ENCODE measurements at places on chromosomes 5 and 9. TPM values are rescaled to one million over a fixed set of nuclear protein-coding genes. Genes with fewer than 3 reads are reported as not detected.

- DNase-seq = no peak
Observed at GRCh38 chr9:83477120-83477519, 61.1 kb downstream of the FRMD3 start.

DNA sequence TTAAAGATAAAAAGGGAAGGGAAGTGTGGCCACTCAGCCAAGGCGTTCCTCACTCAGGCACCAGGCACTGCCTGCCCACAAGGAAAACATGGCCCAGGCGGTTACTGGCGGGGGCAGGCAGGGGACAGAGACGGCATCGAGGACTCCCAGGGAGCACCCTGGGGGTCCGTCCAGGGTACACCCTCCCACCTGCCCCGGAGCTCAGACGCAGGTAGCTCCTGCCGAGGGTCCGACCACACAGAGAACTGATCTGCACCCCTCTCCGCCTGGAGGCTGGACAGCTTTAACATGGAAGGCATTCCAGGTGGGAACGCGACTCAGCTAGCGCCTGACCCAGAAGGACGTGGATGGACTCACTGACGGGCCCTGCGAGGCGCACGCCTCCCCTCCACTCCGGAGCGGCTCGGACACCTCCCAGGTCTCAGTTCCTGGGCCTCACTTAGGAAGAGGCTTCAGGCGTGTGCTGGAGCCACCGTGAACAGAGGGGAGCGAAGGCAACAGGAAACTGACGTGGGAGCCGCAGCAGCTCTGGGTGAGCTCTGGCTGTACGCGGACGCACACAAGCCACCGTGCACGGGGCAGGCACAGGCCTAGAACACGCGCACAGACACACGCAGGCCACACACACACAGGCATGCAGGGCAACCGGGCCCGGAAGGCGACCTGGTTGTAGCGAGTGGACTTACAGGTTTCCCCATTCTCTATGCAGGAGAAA lies 47.5 kb downstream of the NKD2 start:
- no peak for DNase-seq

GRCh38 chr9:104572612-104573011 lies 3.6 kb downstream of the OR13C8 start:
- DNase-seq = no peak

DNA sequence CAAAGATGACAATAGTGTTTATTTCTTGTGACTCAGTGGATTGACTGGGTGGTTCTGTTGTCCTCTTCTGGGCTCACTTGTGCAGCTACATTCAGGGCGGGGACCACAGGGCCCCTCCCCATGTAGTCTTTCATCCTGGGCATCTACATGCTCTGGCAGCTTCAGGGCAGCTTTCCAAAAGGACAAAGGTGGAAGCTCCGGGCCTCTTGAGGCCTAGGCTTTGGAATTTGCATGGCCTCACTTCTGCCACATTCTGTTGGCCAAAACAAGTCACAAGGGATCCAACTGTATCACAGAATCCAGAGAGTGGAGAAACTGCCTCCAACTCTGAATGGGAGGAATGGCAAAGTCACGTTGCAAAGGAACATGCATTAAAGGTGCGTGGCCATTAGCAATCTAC lies 64.3 kb downstream of the ARHGAP26 start:
- no peak for DNase-seq

DNA sequence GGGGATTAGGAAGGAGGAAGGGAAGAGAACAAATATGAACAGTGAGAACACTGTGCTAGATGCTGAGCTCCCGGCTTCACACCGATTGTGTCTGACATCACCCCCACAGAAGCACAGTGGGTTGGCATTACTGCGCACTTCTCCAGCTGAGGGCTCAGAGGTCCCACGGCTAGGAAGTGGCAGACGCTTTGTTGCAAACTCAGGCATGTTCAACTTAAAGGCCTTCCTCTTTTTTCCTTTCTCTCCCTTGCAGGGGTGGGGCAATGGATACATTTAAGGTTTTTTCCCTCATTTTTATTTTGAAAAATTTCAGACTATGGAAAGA lies 15.5 kb upstream of the SHB start:
- DNase-seq = no peak

- DNase-seq = peak; percentile 95
Observed at GRCh38 chr5:179679014-179679674, 1.7 kb downstream of the CBY3 start.

DNA sequence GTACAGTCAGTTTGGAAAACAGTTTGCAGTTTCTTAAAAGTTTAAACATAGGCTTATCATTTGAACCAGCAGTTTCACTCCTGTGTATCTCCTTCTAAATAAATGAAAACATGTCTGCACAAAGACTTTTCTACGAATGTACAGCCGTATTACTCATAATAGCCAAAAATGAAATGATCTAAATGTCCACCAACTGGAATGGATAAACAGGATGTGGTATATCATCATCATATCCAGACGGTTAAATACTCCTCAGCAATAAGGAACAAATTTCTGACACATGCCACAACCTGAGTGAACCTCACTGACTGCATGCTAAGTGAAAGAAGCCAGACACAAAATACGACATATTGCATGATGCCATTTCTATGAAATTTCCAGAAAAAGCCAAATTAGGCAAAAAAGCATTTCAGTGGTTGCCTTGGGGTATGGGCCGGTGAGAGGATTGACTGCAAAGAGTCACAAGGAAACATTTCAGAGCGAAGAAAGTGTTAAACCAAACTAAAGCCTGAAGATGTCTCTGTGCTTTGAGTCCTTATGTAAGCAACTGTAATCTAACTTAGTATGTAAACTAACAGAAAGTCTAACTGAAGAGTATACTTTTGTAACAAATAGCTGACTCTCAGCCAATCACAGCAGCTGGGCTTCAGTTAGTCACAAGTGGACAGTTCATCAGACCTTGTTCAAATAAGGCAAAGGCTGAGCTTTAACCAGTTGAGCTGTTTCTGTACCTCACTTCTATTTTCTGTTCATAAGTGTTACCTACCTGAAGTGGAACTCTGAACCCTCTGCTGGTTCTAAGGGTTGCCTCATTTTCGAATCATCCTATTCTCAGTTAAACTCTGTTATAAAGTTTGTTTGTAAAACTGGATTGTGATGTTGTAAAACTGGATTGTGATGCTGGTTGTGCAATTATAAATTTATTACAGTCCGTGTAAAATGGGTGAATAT lies 65.2 kb downstream of the TRIO start:
- no peak for DNase-seq

- no peak for DNase-seq
Observed at GRCh38 chr9:83000765-83001164, 62.2 kb downstream of the RASEF start.

- no peak for DNase-seq
Observed at GRCh38 chr5:1139331-1140170, 27.7 kb upstream of the SLC12A7 start.

DNA sequence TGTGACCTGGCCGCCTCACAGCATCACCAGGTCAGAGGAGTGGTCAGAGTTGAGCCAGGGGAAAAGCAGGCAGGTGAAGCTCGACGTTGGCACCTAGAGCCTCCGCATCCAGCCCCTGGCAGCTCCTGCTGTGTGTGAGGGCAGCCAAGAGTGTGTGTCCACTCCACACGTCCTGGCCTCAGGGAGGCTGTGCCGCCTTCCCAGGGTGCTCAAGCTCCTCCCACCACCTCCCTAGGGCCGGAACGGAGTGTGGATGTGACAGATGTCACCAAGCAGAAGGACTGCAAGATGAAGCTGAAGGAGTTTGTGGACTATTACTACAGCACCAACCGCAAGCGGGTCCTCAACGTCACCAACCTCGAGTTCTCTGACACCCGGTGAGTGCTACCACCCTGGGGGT lies 72.5 kb downstream of the PHF2 start:
- DNase-seq = no peak

Gene MLANA
- total RNA-seq = not detected

Gene DBH
- total RNA-seq = not detected

Gene GCNT1
- total RNA-seq = 11.4 TPM

Gene WWC1
- 33.2 TPM for total RNA-seq

Gene ENDOG
- total RNA-seq = 23.5 TPM

Gene MTMR12
- 51.6 TPM for total RNA-seq

Gene PCDHGA5
- total RNA-seq = 2.9 TPM

Gene MEIKIN
- not detected for total RNA-seq

All from GM23338 (cell line).